ENCODE measurements at places on chromosomes 2 and 18.

DNA sequence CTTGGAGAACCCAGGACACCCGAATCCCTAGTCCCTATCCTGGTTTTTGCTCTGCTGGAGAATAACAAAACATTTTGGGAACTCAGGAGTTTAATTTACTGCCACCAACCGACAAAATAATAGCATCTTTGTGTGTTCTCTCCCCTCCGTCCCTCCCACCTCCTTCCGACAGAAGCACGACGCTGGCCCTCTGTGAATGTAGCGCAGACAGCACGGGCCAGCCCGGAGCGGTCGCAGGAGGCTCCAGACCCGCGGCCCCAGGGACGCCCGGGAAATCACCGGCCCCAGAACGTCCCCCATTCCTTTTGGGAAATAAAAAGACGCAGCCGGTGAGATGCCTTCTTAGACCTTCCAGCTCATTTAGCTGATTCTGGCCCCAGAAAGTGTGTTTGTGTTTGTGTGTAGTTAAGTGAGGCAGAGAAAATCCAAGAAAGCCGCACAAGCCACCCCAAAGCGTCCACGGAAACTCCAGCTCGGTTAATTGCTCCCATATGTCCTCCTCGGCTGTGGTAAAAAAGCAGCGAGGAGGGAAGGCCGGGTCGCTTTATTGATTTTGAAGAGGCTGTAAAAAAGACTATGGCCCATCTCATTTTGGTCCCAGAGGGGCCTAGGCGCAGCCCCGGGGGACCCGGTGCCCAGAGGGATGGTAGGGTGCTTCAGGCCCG, 577 bp upstream of the TANC1 start:
- no peak for DNase-seq

GRCh38 chr2:207008105-207008990, 69.0 kb downstream of the CPO start:
- DNase-seq, result no peak

DNA sequence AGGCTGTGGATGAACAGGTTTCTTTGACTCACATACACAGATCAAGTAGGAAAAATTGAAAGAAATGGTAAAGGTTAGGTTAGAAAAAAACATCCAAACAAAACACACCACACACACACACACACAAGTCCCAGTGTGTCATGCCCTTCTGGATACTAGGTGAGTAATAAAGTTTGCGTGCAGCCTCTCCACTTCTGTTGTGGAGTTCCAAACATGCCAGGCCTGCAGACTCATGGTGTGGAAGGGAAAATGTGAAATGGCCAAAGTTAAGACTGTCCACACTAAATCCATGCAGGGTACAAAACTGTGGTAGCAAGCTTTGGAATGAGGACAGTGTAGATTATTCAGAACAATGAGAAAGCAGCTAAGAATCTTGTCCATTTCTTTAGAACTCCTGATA, 114.6 kb downstream of the IKZF2 start:
- no peak for DNase-seq

DNA sequence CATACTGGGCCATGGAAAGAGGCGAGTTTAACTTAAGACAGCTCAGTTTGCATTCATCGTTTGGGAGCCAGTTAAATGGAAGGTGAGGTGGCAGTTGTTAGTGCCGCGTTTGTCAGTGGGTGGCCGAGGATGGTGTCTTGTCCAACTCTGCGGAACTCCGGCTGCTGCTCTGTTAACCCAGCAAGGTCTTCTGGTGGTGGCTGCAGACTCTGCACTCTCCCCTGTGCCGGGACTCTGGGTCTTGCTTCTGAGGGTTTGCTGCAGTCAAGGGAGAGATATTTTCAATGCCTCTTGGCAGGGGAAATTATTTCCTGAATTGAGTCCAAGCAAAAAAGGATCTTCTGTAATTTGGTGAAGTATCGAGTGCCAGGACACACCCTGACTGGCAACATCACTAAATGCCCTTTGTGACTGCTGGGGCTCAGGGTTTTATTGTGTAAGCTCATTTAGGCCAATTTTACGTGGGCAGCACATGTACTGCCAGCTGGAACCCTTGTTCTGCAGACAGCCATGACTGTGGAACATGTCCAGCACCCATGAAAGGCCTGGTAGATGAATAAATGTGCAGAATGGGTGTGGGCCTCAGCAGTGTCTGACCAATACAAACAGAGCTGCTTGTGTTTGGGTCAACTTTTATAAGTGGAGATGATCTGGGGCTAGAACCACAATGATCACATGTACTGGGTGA, 58.1 kb downstream of the IL1R2 start:
- no peak for DNase-seq

All from stimulated activated CD8-positive, alpha-beta memory T cell treated with anti-CD3 and anti-CD28 coated beads, Interleukin-7, amount 100 ng/mL, for 24 hours (primary cell).